ENCODE measurements at places on chromosomes 5 and 9.

- DNase-seq = no peak
Measured at GRCh38 chr9:34177593-34178435, 1.0 kb upstream of the UBAP1 start.

GRCh38 chr5:77358255-77359205, 133.6 kb downstream of the WDR41 start:
- DNase-seq = no peak

DNA sequence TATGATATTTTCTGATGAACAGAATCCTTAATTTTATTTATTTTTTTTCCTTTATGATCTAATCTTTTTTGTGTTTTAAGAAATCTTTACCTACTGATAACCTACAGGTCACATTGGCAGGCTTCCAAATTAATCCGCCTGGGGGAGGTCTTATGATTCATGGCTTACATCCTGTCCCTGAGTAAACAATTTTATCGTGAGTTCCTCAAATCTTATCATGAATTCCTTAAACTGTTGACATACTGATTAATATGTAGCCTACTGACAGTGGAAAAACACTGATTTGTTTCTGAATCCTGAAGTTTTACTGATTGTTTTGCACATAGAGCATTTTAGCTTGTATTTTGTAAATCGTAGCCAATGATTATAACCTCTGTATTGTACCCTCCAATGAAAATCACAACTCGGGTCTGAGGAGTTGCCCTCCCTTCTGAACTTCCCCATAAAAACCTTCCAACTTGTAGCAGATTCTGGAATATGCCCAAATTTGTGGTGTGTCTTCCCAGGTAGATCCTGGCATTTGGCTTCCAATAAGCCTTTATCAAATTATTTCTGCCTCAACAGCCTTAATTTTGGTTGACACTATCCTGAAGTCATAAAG, 105.6 kb downstream of the VCAN start:
- DNase-seq = no peak

- DNase-seq = no peak
Measured at GRCh38 chr5:145509336-145510136, 325.6 kb downstream of the PRELID2 start.
